Stimulated activated CD4-positive, alpha-beta T cell treated with anti-CD3 and anti-CD28 coated beads, Interleukin-1b, Interleukin-23, amount 100 ng/mL, for 1 hour (primary cell): ENCODE measurements at places on chromosomes 7 and 10.

DNA sequence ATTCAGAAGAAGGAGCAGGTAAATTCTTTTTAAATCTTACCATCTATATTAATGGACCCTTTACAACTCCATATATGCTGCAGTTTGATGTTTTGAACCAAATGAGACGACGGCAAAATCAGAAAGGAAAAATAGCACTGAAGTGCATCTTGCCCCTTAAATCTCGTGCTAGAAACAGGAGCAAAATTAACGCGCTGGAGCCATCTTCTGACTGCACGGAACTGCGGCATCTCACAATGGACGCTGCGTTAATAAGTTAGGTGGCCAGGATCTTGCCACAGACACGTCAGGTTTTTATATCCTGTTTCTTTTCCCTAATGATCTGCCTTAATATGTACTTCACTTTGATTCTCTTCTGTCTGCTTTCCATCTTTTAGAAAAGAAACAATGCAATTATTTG is 354.5 kb downstream of the TFEC start:
- no peak for DNase-seq

DNA sequence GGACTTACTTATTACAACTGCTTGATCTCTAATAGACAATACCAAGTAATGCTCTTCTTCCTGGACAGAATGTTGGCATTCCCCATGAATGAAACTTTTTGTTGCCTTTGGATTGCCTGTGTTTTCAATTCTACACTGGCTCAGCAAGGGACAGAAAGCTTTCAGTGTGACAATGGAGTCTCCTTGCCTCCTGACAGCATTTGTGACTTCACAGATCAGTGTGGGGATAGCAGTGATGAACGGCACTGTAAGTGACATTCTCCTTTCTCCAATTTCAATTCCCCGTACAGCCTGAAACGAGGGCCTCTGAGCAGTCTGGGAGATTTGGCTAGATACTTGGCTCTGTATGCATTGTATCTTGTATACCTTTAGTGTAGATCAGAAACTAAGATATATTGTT is 290 bp downstream of the MALRD1 start:
- no peak for DNase-seq

- DNase-seq, result no peak
These were observed 9.2 kb downstream of the CCDC136 start for GRCh38 chr7:128801003-128801402.

DNA sequence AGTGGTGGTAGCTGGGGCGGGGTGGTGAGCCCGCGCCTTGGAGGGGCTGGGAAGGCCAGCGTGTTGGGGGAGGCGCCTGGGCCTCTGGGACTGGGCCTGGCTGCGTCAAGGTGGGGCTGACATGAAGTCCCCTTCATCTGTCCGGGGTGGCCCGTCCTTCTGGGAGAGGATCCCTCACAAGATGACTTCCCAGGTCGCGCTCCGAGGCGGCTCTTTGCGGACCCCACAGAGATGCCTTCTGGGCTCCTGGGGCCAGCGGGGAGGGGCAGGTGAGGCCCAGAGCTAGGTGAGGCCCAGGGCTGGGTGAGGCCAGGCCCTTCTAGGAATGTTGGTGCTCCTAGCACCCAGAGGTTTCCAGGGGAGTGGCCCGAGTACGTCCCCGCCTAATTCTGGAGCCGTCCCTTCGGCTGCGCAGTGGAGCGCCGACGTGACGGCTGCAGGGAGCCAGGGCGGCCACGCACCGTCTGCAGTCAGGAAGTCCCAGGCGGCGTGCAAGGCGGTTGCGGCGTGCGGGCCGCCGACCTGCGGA is 58.2 kb upstream of the NUPR2 start:
- no peak for DNase-seq
